ENCODE measurements at places on chromosomes 16 and 17.

DNA sequence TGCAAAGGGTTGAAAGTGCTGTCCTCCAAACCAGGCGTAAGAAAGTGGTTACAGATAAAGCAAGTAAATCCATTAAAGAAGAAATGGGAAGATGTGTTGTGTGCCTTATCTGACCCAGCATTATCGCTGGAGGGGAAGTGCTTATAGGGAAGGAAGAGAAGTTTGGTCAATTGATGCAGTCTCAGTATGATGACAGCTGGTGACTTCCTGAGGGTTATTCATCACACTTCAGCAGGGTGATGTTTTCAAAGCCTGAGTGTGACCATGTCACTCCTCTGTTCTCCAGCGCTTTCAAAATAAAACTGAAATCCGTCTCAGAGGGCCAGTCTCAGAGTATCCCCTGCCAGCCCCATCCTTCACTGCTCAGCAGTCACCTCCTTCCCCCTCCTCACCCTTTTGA lies 505.4 kb upstream of the RBFOX1 start:
- no peak for DNase-seq

- DNase-seq = no peak
Measured at GRCh38 chr17:71111460-71111859, 942.1 kb downstream of the KCNJ2 start.

DNA sequence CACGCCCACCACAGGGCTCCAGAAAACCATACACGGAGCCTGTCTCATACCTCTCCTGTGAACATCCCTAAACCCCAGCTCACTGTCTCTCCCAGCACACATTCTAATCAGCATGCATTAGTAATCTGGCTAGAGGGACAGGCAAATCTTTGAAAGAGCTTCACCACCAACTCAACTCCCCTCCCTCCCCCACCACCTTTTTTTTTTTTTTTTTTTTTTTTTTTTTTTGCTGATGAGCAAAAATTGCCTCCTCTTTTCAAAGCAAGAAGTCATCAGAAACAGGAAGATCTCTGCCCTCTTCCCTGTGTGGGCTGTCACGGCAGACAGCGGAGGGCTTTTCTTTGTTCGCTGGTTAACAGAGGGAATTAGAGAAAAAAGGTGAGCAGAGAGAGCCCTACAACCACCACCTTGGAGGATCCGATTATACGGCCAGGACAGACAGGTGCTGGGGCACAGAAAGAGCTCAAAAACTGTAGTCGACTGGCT lies 19.9 kb downstream of the GAS7 start:
- DNase-seq = no peak

DNA sequence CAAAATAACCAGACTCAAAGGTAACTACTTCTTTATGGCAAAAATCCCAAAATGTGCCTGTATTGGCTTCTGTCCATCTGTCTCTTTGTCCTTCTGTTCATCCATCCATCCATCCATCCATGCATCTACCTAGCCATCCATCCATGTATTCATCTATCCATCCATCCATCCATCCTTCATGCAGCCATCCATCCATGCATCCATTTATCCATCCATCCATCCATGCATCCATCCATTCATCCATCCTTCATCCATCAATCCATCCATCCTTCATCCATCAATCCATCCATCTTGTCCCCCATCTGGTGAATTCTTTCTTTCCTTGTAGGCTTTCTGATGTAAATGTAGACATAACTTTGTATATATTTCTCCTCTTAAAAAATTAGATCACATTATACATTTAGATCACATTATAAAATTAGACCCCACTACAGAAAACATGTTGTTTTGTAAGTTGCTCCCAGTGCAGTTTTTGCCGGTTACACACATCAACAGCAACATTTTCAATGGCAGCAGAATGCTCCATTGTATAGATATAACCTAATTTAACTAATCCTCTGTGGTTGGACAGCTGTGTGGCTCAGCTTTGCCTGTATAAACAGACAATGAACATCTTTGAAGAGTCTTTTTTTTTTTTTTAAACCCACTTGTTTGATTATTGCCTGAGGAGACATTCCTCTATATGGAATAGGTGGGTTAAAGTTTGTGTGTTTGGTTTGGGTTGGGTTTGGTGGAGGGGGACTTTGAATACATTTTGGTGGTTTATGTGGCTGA lies 72.0 kb downstream of the MSI2 start:
- DNase-seq = no peak

GRCh38 chr17:34257986-34258326 lies 2.9 kb downstream of the CCL2 start:
- DNase-seq = no peak

DNA sequence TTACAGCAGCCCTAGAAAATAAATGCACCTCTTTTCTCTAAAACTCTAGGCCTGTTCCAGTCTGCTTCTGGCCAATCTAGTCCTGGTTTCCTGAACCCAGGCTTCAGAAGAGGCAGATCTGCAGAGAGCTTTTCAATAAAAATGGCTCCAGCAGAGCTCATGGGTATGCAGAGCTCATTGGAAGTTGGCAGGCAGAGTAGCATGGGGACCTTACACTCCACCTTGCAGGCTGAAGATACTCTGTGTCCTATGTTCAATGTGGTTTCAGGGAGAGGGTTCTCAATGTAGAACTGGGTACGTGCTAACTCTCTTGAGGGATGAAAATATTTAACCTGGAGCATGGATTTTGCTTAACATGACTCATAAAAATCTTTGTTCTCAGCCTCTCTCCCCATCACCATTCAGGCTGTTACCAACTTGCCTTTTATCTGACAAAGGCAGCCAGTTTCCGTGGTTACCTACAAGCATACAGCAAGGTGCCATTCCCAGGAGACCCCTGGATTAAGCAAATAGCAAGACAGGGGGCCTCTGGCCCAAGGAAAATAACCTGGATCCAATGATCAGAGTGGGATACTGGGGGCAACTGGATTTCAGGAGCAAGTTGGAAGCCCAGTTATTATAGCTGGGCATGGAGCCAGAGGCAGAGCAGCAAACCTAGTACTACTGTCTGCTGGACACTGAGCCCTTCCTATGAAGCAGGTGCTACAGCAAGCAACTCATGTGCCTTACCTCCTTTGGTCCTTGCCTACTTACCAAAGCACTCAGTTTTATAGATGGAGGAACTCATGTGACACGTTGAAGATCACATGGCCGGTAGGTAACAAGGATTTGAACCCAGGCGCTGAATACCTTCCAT lies 98.2 kb upstream of the DHX40 start:
- no peak for DNase-seq

GRCh38 chr17:15083225-15083624 lies 181.9 kb downstream of the PMP22 start:
- no peak for DNase-seq

DNA sequence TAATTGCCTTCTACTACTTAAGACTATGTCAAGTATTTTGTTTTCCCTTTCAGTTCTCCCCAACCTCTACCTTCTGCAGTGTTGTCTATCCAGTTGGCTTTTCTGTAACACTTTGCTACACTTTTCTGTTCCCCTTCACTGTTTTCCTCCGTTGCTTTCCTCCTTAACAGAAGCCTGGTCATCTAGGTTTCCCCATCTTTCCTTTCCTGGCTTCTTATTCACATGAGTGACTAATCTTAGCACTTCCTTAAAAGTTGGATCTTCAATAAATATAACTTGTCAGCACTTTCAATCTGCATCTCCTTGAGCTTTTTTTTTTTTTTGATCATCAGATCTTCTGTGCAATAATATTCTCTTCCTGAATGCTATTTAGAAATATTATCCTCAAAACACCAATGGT lies 2.8 kb upstream of the SLFN11 start:
- DNase-seq = no peak

DNA sequence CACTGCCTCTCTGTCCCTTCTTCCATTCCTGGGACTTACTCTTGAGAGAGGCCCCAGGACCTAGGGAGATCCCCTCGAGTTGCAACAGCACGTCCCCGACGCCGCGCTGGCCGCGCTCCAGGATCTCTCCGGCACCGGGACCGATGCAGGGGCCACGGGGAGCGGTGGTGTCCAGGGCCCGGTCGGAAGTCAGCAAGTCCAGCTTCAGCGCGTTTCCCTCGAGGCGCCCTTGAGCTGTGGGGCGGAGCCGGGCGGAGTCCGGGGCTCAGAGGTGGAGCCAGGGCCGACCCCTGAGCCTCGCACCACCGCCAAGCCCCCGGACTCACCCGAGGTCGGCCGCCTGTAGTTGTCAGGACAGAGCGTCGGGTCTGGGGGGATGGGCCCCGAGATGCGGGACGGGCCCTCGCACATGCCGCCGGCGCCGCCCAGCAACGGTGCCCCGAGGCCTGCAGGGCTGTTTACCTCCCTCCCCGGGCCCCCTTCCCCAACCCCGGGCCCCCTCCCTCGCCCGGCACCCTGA lies 458 bp downstream of the ENKD1 start:
- no peak for DNase-seq

DNA sequence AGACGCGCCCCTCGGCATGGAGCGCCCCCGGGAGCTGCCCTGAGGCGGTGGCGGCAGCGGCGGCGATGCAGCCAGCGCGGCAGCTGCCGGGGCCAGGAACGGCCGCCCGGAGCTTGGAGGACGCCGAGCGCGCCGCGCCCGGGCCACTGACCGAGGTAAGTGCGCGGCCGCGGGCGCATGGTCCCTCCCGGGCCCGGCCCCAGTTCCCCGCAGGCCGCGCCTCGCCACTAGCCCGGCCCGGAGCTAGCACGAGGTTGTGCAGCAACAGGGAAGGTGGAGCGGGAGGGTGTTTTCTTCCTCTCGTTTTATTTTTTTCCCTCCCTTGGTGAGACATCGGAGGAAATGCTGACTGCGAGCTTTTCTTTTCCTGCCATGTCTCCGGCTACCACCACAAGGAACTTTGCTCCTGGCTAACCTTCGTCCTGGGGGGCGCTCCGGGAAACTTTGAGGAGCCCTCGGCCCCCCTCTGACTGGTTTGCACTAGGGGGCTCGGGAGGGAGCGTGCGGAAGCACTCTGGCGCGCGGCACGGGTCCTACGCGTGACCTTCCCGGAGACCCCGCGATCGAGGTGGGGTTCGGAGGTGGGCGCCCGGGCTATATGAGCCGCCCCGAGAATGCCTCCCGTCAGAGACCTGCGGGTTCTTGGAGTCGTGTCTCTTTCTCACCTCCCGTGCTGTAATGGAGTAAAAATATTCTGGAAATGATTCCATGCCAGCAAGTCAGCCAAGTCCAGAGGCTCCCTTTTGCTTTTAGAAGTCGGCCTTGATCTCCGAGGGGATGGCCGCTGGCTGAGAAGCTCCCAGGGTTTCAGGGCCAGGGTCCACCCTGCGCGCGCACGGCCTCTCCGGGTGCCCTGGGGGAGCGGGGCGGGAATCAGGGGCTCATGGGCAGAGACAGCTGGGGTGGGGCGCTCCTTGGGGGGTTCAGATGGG lies 868 bp downstream of the KCNJ12 start:
- DNase-seq = no peak

DNA sequence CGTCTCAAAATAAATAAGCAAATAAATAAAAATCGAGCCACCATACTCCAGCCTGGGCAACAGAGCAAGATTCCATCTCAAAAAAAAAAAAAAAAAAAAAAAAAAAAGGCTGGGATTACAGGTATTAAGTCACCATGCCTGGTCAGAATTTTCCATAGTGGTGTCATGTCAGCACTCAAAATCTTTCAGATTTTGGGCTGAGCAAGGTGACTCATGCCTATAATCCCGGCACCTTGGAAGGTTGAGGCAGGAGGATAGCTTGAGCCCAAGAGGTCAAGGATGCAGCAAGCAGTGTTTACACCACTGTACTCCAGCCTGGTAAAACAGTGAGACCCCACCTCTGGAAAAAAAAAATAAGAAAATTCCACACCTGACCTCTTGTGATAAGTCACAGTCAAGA lies 52.2 kb downstream of the FBXL20 start:
- no peak for DNase-seq

- DNase-seq = no peak
Measured at GRCh38 chr17:32596206-32596605, 109.4 kb downstream of the CDK5R1 start.

DNA sequence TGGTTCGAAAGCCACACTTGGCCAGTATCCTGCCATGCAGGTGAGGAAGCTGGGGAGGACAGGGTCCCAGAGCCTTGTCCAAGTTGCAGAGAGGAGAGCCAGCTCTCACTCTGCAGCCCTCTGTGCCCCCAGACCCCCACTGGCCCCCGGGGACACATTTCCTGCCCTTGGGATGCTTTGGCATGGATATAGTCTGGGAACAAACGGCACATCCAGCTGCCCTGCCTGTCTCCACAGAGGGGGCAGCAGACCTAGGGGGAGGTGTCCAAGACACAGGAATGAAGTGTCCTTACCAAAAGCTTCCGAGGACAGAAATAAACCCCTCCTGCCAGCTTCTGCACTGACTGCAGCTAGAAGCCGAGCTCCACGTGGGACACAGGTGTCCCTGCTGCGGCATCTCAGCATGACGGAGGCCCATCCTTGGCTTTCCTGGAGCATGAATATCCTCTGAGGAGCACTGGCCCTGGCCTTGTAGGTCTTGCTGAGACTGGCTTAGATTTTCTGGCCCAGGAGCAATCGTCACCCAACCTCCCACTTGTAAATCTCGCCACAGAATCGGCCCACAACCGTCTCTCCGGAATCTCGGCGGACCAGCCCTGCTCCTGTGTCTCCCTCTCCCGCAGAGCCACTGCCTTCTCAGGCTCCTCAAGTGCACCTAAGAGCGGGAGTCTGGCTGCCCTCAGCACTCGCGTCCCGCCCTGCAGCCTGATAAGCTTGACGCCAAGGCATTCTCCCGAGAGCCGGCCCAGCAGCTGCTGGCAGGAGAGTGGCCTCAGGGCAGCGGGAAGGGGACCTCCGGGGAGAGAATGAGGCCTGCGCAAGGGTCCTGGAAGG lies 1.1 kb upstream of the CAPN15 start:
- no peak for DNase-seq

DNA sequence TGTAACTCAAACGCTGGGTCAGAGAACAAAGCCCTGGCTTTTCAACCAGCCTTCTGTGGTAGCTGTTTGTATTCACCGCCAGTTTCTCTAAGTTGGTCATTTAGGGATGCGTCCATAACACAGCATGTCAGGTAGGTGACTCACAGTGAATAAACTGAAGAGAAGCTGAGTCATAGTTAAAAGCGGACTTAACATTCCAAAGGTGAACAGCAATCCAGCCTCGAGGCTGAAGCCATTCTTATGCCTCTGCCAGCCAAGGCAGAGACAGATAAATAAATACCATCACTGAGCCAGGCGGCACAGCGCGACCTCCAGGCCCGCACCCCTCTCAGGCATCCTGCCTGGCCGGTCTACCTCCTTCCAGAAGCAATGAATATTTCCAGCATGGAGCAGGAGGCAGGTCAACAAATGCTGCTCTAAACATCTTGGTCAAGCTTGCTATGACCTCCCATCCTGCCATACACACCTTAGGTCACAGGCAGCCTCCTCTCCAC lies 12.4 kb upstream of the CACNG4 start:
- DNase-seq = no peak

All from NCI-H446 treated with DMSO at 0.1 percent for 48 hours (cell line).